ENCODE measurements at places on chromosomes 2 and 18.

- DNase-seq = no peak
These were observed 99.1 kb upstream of the MC4R start for GRCh38 chr18:60471652-60472051.

- no peak for DNase-seq
These were observed 453.4 kb downstream of the BCL11A start for GRCh38 chr2:60100034-60100433.

- DNase-seq = no peak
These were observed 187.8 kb upstream of the COL3A1 start for GRCh38 chr2:188786368-188786841.

- DNase-seq = no peak
These were observed 30.7 kb upstream of the SCG2 start for GRCh38 chr2:223632826-223633225.
